Dermis blood vessel endothelial cell (primary cell): ENCODE measurements at places on chromosomes 4 and X. TPM values are rescaled to one million over a fixed set of nuclear protein-coding genes. Genes with fewer than 3 reads are reported as not detected.

DNA sequence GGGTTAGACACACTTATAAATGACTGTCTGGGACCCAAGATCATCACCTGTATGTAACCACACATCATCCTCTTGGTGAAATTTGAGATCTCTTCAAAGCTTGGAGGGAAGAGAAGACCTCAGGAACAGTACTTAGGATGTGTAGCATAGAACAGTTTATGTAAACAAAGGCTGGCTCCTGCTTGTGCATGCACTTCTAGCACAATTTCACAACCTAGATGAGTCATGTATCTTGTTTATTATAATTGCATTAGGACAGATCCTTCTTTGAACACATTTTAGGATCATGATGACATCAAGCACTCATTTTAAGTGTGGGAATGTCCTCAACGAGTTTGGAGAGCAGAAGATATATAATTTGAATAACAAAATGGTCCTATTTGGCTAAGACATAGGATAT lies 26.3 kb upstream of the ZMAT1 start:
- no peak for DNase-seq

GRCh38 chrX:150688911-150689451 lies 4.2 kb upstream of the MTMR1 start:
- peak; percentile 54 for DNase-seq

The CETN2 gene
- 23.3 and 25.2 TPM in 2 replicates for total RNA-seq

- peak; percentile 25 for DNase-seq
Measured at GRCh38 chrX:130176354-130176776, 4.6 kb downstream of the RAB33A start.

The GALNT7 gene
- 29.3 and 53.8 TPM in 2 replicates for total RNA-seq

DNA sequence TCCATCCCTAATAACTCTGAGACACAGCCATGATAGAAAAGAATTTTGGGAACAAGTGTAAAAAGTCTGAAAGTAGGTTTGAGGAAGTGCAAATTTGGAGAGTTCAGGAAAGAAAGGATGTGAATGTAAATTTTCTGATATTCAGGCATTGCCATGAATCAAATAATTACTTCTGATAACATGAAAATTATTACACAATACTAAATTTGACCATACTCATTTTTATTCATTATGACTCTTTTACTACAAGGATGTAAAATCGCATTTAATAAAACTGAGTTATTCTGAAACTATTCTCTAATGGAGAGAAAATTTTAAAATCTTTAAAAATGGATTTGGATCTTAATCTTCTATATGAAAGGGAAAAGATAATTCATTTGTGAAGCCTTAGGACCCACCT lies 33.8 kb upstream of the NPY2R start:
- no peak for DNase-seq

GRCh38 chr4:170990989-170991589 lies 822.1 kb upstream of the GALNTL6 start:
- DNase-seq: no peak

DNA sequence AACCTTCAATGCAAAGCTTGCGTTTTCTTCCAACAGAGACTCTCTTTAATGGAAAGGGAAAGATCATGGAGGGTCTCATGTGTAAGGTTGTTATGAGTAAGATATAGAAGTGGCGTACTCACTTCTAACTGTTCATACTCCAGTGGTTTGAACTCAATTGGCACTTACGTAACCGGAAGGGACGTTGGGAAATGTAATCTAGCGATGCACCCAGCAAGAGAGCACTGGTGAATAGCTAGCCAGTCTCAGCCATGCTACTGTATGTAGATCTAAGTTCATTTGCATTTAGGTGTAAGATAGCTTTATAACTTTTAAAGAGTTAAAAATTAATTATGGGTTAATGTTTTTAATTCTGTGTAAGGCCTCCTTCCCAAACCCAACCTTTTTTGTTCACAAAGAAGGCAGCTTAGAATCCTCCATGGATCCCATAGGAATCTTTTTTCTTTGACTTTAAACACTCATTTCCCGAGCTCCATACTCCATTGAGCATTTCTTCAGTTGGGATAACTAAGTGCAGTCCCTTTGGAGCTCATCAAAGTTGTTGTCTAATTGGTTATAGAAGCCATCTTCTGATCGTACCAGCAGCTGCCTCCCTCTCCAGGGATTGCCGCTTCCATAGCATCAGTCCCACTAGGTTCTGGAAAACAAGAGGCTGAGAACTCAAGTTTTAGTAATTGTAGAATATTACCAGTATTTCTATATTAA lies 191.1 kb downstream of the RAPGEF2 start:
- DNase-seq: no peak

DNA sequence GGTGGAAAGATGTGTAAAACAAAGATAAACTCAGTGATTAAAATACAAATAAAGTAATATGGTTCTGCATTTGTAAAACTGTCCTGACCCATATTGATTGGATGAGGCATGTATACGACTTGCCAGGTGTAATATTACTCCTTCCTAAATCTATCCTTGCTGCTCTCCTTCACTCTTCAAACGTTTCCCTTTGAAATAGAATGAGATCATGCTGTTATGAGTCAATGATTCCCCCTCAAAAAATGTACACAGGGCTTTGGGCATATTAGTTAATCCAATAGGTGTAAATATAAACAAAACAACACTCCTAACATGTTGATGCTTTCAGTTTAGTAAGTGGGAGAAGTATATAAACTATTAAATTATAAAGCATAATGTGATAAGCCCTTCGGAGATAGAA lies 117.4 kb upstream of the GPM6A start:
- no peak for DNase-seq

GRCh38 chr4:103451341-103451740 lies 253.2 kb upstream of the CENPE start:
- no peak for DNase-seq

The OCRL gene
- total RNA-seq: 13.8 and 20.3 TPM in 2 replicates

The CYLC1 gene
- total RNA-seq: not detected in 2 replicates

DNA sequence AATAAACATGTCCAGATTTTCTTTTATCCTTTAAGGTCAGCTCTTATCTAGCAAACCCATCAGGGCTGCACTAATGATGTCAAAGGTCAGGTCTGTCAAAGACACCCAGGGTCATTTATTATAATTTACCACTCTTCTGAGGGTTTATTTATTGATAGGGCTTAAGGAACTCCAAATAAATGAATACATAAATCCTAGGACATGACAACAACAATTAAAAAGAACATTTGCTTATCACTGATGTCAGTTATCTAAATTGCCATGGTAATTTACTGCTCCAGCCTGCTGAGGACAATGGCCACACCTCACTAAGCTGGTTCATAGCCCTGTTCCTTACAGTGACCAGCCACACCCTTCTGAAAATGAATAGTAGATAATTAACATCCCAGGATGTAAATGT lies 317.1 kb downstream of the UNC5C start:
- no peak for DNase-seq

The AWAT2 gene
- total RNA-seq: 0.51 and 1.2 TPM in 2 replicates

GRCh38 chrX:100599456-100599855 lies 14.7 kb downstream of the TNMD start:
- DNase-seq: no peak

GRCh38 chr4:57114973-57115372 lies 4.8 kb upstream of the IGFBP7 start:
- DNase-seq: peak; percentile 40

- DNase-seq: no peak
Measured at GRCh38 chr4:14419516-14419915, 582.8 kb upstream of the CPEB2 start.

The PRDM8 gene
- 1.2 TPM in 2 replicates for total RNA-seq

DNA sequence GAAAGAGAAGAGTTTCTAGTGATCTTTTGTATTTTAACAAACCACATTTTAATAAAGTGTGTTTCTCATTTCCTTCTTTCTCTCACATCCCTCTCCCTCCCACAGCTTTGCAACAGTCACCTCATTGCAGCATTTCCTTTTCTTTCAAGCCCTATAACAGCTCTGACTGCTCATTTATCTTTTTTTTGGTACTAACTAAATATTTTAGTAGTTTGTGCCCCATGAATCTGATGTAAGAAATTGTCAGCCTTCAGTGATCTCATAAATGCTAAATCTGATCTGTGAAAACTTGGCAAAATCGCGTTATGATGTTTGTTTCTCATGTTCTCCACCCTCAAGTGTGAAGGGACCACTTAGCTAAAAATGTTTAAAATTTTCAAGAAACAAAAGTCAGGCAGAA lies 258.5 kb upstream of the SLIT2 start:
- no peak for DNase-seq

DNA sequence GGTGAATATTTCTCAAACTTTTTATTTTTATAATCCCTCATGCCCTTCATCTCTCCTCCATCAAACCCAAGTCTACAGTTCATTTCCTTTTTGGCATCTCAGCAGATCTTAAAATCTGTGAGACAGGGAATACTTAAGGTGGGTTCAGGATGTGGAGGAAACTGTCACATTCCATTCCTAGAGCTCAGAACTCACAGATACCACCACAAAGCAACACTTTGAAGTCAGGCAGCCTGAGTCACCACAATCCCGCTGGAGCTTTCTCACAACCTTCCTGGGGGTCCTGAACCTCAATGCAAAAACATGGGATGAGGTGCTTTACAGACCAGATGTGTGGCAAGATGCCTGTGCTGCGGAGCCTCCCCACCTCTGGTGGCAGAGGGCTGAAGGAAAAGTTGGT lies 63.2 kb downstream of the HHIP start:
- peak; percentile 89 for DNase-seq

- DNase-seq: no peak
Measured at GRCh38 chr4:15556511-15557092, 86.9 kb downstream of the CC2D2A start.

The ASMT gene
- not detected in 2 replicates for total RNA-seq

The COL4A5 gene
- total RNA-seq: 48.0 and 54.9 TPM in 2 replicates

The RHOH gene
- total RNA-seq: 0.17 and 0.65 TPM in 2 replicates

The SH3D19 gene
- total RNA-seq: 50.2 and 67.3 TPM in 2 replicates

DNA sequence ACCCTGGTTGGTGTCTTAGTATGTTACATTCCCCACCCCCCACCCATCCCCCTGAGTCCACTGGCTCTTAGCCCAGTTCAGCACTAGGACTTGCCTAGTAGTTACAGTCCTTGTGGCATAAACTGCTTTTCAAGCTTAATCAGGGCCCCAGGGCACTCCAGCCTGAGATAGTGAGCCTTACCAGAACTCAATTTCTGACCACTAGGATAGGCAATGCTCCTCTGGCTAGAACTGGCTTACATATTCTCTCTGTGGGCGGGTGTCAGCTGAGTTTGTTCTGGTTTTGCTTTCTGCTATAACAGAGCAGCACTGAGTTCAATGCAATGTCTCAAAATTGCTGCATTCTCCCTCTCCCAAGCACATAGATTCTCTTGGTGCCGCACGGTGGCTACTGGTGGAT lies 391.4 kb upstream of the DIPK2B start:
- DNase-seq: no peak

GRCh38 chr4:155564880-155565279 lies 101.8 kb upstream of the GUCY1A1 start:
- DNase-seq: no peak

The GAGE12H gene
- total RNA-seq: not detected in 2 replicates

The TMEM35A gene
- total RNA-seq: 0.85 and 1.7 TPM in 2 replicates

The BCLAF3 gene
- total RNA-seq: 5.4 TPM in 2 replicates

DNA sequence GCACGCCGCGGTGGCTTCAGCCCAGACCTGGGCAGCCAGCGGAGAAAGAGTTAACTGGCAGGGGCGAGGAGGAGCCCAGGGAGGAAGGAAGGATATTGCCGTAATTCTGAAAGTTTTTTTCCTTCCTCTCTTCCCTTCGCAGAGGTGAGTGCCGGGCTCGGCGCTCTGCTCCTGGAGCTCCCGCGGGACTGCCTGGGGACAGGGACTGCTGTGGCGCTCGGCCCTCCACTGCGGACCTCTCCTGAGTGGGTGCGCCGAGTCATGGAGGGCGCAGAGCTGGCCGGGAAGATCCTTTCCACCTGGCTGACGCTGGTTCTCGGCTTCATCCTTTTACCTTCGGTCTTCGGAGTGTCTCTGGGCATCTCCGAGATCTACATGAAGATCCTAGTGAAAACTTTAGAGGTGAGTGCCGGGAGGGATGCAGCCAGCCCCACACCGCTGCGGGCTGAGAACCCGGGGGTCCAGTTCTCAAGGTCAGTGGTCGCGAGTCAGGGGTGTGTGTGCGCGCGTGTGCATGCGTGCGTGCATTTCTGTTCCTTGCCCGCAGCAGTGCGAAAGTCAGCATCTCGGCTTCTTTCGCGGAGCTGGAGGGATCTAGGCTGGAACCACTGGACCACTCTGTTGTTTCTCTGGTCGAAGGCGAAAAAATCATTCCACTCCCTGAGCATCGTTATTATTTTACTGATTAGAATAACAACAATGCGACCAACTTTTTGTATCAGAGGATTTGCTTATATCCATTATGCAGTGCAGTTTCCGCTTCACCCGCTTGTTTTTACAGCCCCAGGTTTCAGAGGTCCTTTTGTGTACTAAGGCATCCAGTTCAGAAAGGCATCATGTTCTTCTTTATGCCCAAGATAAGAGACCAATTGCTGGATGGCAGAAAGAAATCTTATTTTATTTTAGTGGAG lies 709 bp downstream of the GPAT3 start:
- DNase-seq: peak; percentile 5

DNA sequence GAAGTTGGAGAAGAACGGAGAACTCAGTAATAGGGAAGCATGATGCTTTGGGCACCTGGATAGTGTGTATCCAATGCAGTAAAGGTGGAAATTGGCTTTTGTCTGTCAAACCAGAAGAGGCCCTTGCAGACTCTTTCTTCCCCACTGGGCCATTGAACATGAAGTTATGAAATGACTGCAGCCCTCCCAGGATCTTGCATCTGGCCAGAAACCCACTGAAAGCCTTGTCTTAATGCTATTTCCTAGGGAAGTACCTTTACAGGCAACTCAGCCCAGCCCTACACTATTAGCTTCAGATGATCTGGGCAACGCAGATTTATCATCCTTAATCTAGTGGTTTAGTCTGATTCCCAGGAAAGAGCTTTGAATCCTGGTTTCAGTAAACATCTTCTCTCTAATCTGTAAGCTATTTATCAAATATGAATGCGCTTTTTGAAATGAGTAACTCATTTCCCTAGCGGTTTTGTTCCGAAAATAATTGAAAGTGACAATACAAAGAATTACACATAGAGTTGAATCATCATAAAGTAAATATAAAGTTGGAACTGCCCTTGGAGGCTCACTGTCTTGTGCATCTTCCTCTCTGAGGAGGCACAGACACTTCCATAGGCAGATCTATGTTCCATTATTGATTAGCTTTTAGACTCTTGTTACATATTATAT lies 464.1 kb downstream of the IDS start:
- DNase-seq: no peak

The NALF2 gene
- total RNA-seq: 0.05 and 2.9 TPM in 2 replicates

The EMD gene
- 10.6 and 17.2 TPM in 2 replicates for total RNA-seq

GRCh38 chrX:53082773-53083616 lies 828 bp downstream of the TSPYL2 start:
- DNase-seq: no peak

- peak; percentile 11 for DNase-seq
Measured at GRCh38 chr4:139245590-139245989, 34.4 kb downstream of the MGARP start.

- DNase-seq: no peak
Measured at GRCh38 chr4:19317377-19317776, 934.3 kb upstream of the SLIT2 start.

GRCh38 chrX:86935988-86936387 lies 581.6 kb upstream of the KLHL4 start:
- no peak for DNase-seq
